ENCODE measurements at places on chromosomes 6 and 20. TPM values are rescaled to one million over a fixed set of nuclear protein-coding genes. Genes with fewer than 3 reads are reported as not detected.

DNA sequence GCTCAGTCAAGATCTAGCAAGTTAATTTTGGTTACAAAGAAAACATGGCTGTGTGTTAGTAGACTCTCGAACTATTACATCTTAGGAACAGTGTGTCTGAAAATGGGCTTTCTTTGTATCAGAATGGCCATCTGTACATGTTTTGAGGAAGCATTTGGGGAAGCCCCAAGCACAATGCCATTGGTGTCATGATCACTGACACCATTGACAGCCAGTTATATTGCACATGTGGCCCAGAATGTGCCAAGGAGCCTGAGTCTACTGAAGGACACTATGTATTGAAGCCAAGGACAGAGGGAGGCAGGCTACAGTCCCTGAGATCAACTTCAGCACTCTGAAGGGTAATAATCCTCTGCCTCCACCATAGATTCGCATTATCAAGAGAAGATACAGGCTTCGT is 12.6 kb upstream of the FAM50B start:
- DNase-seq: no peak

GRCh38 chr20:58406422-58407001 is 17.5 kb downstream of the VAPB start:
- no peak for DNase-seq

GRCh38 chr6:136169394-136170148 is 80.5 kb downstream of the MTFR2 start:
- no peak for DNase-seq

- no peak for DNase-seq
Observed at GRCh38 chr6:151387175-151387970, 4.0 kb downstream of the ZBTB2 start.

DNA sequence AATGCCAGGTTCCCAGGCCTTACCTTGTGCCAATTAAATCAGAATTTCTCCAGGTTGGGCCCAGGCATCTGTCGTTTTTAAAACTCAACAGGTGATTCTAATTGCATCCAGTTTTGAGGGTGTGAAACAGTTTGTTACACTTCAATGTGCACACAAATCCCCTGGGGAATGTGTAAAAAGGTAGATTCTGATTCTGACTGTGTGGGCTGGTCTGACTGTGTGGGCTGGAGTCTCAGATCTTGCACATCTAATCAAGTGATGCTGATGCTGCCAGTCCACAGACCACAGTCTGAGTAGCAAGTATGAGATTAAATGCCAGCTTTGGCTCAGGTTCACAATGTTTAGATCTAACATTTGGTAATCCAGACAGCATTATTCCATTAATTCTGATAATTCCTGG is 12.5 kb upstream of the ETV7 start:
- no peak for DNase-seq

DNA sequence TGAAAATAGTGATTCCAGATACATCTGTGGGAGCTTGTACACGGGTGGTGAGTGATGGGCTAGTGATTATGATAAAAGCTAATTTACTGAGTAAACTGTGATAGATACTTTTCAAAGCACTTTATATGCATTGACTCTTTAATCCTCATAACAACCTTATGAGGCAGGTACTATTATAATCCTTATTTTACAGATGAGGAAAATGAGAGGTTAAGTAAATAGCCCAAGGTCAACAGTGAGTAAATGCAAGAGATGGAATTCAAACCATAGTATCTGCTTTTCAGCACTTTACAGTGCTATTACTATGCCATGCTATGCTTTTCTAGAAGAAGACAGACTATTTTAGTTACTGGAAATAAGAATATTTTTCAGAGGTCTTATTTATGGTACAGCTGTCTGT is 320.9 kb upstream of the CITED2 start:
- DNase-seq: no peak

DNA sequence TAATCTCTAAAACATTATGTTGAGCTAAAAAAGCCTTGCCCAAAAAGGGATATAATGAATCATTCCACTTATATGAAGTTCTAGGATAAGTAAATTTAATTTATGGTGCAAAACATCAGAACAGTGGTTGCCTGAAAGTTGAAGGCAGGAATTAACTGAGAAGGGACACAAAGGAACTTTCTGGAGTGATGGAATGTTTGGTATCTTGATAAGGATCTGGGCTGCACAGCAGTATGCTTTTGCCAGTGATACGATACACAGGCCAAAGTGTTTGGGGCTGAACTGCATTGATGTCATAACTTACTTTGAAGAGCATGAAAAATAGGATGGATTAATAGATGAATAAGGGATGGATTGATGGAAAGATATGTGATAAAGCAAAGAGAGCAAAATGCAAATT is 146.1 kb upstream of the LRFN2 start:
- DNase-seq: no peak

DNA sequence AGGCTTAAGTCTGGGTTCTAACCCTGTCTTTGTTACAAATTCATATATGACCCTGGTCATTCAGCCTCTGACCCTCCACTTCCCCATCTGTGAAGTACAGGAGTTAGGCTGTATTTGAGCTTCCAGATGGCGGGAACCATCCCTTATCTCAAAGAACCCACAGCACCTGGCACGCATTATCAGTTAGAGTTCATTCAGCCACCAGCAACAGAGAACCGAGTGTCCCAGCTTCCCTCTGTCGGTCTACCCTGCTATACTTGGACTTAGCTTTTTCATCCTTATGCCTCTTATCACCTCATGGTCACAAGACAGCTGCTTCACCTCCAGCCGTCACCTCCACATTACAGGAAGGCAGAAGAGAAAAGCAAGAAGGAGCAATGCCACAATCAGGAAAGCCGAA is 147.8 kb downstream of the EYA2 start:
- DNase-seq: no peak

DNA sequence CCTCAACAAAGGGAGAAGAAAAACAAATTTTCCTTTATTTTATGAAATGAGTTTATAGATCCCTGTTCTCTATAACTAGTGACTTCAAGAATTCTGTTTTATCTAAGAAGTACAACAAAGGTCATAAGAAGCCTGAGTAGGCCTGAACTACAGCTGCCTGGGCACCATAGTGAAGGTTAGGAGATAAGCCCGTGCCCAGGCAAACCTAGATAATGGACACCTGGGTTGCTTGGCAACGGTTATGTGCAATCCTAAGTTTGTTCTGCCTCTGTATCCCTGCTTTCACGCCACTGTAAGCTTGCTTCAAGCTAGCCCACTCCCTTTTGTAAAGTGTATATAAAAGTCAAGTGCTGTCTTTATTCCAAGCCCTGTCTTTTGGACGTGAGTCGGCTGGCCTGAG is 23.2 kb downstream of the SCGN start:
- no peak for DNase-seq

DNA sequence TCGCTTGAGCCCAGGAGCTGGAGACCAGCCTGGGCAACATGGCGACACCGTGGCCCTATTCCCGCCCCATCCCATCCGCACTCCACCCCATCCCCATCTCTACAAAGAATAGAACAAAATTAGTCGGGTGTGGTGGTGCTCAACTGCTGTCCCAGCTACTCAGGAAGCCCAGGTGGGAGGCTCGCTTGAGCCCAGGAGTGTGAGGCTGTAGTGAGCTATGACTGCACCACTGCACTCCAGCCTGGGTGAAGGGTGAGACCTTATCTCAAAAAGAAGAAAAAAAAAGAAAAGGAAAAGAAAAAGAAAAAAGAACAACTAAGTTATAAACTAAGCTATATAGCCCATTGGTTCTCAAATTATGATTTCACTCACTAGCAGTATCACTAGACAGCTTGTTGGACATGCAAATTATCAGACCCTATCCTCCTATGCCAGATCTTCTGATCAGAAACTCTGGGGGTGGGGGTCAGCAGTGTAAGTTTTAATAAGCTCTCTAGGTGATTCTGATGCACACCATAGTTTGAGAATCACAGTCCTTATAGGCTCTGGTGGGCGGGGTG is 491 bp upstream of the ITCH start:
- DNase-seq: no peak

DNA sequence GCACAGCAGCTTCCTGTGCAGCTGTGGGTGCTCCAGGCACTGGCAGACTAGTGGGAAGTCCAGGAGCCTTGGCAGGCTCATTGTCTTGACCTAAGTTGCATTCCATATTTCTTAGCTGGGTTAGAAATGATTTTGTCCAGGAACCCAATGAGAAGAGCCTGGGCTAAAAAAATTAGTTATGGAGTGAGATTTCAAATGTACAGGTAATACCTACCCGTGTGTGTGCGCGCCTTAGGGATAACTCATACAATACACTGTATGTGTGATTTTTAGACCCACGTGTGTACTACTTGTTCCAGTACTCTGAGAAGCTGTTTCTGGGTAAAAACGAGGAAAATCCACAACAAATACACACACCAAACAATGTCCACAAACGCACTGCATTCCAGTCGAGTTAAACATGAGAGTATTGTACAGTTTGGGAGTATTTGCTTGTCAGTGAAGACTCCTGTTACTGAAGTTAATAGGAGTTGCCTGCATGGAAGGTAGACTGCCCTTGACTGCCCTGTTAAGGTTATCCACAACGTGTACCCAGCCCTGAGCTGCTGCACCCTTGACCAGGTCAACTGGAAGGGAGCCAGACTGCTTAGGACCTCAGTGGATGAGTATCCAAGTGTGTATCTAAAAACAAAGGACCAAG is 1.4 kb downstream of the PAQR8 start:
- no peak for DNase-seq

The CYP39A1 gene
- total RNA-seq: 6.3 TPM

The CYP24A1 gene
- 0.12 TPM for total RNA-seq

The ZBTB46 gene
- 13.3 TPM for total RNA-seq

The PDYN gene
- not detected for total RNA-seq

Data from omental fat pad (tissue), 4 donors.